Activated CD8-positive, alpha-beta memory T cell treated with anti-CD3 and anti-CD28 coated beads, Interleukin-2, amount 50 U/mL, for 48 hours (primary cell): ENCODE measurements at places on chromosomes 5 and 9.

- no peak for DNase-seq
Observed at GRCh38 chr5:110032376-110032775, 342.6 kb downstream of the MAN2A1 start.

DNA sequence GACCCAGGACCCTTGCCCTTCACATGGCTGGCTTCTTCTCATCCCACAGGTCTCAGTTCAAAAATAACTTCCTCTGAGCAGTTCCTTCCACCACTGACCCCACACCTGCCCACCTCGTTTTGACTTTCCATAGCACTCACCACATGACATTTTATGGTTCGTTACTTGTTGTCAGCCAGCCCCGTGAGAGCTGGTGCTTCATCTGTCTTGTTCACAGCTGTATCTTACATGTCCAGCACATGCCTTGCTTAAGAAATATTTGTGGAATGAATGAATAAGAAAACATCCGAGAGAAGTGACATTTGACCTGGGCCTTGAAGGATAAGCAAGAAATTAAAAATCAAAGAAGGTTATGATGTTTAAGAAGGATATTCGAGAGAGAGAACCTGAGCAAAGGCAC, 193.9 kb downstream of the RFK start:
- no peak for DNase-seq

GRCh38 chr9:136339958-136340310, 12.6 kb downstream of the GPSM1 start:
- DNase-seq = no peak

- no peak for DNase-seq
Observed at GRCh38 chr5:21070858-21071257, 1082.9 kb upstream of the CDH18 start.

- no peak for DNase-seq
Observed at GRCh38 chr5:96259151-96259772, 173.8 kb downstream of the PCSK1 start.

DNA sequence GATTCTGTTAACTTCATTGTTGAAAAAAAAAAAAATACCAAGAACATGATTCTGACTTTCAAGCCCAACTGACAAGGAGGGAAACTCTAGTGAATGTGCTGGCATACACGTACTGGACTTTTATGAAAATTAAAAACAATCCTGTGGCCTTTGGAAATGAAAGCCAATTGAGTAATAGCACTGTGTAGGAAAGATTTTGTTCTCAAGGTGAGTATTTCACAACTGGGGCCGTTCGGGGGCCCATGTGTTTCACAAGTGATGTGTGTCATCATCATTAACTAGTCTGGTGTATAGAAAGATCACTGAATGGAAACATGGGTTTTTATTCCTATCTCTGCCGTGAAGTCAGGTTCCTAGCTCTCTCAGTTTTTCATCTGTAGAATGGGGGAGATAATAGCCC, 605.0 kb upstream of the CLINT1 start:
- DNase-seq = no peak

DNA sequence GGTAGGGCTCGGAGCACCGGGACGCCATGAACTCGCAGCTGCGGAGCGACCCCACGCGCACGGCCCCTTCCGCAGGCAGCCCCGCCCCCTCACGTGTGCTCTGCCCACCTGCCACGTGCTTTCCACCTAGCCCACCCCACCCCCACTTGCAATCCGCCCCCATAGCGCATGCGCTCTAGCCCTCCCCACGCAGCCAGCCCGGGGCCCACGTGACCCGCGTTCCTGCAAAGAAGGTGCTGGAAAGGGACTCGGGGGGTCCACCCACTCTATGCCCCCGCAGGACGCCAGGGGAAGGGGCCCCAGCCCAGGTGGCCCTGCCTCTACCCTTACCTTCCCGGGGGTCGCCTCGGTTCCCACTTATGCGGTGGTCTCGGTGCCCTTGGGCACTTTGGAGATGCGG, at the start of gene SOHLH1:
Gene SOHLH1, minus strand, starts transcription at position 42 of the 400 bp plus-strand sequence. Its CDS starts 14 bp downstream, at position 28.
- no peak for DNase-seq

GRCh38 chr5:175124251-175124813, 319.6 kb downstream of the DRD1 start:
- no peak for DNase-seq

DNA sequence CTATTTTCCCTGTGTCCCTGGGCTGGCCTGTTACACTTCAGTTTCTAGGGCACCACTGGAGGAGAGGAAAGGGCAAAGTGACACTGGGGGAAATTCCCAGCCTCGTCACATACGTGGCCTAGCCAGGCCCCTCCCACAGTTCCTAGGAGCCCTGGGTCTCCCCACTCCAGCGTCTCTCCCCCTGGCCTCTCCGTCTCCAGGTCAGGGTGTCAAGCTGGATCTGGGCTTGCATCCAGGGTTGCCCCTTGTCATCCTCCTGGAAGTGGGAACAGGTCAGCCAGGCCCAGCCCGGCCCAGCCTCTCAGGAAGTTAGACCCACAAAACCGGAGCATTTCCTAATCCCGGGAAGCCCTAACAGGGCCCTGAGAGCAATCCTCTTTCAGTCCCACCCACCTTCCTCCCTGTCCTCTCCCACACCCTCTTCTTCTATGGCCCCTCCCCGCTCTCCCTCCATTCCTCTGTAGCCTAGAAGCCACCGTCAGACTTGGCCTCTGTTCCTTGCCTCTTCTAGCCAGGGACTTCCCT, 4.7 kb upstream of the TNIP1 start:
- no peak for DNase-seq

- no peak for DNase-seq
Observed at GRCh38 chr5:35679357-35679756, 61.7 kb downstream of the SPEF2 start.

- no peak for DNase-seq
Observed at GRCh38 chr5:147040856-147041255, 162.3 kb upstream of the PPP2R2B start.

- DNase-seq = no peak
Observed at GRCh38 chr9:98924946-98925820, 18.5 kb upstream of the COL15A1 start.

DNA sequence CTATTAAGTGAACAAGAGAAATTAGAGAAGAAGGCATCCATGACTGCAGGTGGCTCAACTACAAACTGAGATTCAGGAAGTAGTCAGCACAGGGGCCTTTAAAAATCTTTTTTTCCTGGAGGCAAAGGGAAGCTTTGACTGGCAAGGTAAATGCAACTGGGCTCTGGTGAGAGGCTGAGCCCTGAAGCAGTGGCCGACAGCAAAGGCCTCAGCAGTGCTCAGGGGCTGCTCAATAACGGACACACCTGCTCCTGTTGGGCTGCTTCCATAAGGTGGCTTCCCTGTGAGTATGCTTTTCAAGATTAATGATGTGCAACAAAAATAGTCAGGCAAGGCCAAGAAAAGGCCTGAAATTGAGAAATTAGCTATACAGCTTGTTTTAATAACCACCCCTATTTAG, 134.2 kb upstream of the RGMB start:
- no peak for DNase-seq

DNA sequence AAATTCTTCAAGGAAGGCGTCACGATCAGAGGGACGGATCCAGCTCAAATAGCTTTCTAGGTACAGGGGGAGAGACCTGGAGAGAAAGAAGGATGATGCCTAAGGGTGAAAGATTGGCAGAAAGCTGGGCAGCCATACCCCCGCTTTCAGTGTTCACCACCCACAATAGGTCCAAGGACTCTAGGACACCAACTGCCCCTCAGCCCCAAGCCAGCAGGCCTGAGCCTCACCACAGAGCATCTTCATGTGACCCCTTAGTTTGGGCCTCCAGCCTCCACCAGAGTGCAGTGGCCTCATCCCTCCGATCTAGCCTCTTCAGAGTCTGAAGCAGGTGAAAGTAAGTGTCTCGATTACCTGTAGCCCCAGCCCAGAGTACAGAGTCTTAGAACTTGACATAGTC, 1.7 kb upstream of the VCP start:
- DNase-seq = no peak

- DNase-seq = peak; percentile 89
Observed at GRCh38 chr9:97398999-97399758, 12.7 kb upstream of the TDRD7 start.

- no peak for DNase-seq
Observed at GRCh38 chr9:8477450-8477849, 677.9 kb upstream of the DMAC1 start.

DNA sequence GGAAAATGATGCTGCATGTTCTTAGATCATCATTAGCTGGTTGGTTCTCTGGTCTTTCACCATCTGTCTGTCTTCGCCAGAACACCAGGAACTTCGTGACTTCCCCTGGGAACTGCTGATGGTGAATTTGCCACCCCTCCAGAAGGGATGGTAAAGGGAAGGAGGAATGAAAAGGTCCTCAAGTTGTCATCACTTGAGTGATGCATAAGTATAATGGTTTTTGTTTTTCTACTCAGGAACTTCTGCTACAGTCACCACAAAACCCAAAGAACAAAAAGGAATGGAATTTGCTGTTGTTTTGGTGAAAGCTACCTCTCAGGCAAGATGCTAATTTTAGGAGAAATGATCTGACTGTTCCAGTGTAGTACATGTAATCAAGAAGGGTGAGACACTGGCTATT, 328.4 kb downstream of the ARHGEF28 start:
- DNase-seq = no peak

- no peak for DNase-seq
Observed at GRCh38 chr9:7315746-7316145, 483.8 kb downstream of the DMAC1 start.

DNA sequence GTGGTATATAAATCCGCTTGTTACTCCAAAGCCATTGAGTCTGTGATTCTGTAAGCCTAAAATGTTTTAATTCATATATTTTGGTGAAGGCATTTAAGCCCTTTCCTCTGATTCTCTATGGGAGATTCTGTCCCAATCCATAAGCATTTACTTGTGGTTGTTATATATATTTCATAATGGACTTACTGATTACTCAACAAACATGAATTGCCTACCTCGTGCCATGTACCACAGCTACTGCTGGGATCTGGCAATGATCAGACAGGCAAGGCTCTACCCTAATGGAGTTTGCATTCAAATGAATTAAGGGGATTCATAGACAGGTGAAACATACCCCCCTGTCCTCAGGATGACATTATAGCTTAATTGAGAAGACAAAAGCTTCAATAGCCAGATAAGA, 54.5 kb downstream of the C9orf152 start:
- no peak for DNase-seq

- DNase-seq = no peak
Observed at GRCh38 chr9:18260521-18260920, 213.4 kb upstream of the ADAMTSL1 start.

DNA sequence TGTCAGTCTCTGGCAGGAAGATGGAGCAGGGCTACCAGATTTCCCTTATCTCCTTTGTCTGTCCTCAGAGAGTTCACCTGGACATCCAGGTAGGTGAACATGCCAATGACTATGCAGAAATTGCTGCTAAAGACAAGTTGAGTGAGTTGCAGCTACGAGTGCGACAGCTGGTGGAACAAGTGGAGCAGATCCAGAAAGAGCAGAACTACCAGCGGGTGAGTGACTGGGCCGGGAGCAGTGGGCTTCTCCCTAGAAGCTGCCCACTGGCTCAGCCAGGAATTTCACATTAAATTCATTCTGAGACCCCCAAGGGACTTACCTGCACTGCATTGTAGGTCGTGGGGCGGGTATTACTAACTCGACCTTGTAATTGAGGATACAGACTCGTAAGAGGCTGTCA, 2.1 kb downstream of the TMED9 start:
- DNase-seq = peak; percentile 35

- DNase-seq = no peak
Observed at GRCh38 chr5:69152731-69153130, 14.2 kb upstream of the CCNB1 start.

- DNase-seq = peak; percentile 63
Observed at GRCh38 chr5:123441408-123441807, 18.2 kb upstream of the CEP120 start.

GRCh38 chr5:123518111-123518510, 6.1 kb downstream of the CSNK1G3 start:
- no peak for DNase-seq

- DNase-seq = no peak
Observed at GRCh38 chr9:95635986-95636671, 119.4 kb upstream of the PTCH1 start.

DNA sequence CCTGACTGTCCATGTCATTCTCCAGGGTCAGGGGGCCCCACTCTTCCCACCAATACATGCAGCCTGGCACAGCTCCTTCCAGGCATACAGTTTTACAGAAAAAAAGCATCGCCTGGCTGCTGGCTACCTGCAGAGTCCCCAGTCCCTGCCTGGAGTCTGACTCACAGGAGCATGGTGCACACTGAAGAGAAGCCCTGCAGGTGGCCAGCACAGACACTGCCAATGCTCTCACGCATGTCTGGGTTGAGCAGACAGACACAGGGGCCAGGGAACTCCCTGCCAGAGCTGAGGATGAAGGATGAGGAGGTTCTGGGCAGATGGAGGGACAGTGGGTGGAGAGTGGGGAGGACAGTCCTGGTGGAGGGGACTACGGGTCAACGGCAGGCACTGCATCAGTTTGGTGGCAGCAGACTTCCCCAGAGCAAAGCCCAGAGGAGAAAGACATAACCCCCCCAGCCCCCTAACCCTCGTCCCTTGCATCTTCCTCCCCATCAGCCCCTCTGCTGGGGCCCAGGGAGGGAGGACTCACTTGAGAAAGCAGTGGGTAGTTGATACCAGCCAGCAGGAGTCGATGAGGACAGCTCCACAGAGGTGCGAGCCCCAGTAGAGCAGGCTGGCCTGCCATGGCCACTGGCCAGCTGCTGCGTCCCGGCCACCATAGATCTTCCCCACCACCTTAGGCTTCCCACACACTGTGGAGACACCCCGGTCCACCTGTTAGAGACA, 72.9 kb upstream of the SPTLC1 start:
- DNase-seq = no peak

GRCh38 chr9:68493958-68494577, 46.6 kb downstream of the TMEM252 start:
- DNase-seq = no peak

DNA sequence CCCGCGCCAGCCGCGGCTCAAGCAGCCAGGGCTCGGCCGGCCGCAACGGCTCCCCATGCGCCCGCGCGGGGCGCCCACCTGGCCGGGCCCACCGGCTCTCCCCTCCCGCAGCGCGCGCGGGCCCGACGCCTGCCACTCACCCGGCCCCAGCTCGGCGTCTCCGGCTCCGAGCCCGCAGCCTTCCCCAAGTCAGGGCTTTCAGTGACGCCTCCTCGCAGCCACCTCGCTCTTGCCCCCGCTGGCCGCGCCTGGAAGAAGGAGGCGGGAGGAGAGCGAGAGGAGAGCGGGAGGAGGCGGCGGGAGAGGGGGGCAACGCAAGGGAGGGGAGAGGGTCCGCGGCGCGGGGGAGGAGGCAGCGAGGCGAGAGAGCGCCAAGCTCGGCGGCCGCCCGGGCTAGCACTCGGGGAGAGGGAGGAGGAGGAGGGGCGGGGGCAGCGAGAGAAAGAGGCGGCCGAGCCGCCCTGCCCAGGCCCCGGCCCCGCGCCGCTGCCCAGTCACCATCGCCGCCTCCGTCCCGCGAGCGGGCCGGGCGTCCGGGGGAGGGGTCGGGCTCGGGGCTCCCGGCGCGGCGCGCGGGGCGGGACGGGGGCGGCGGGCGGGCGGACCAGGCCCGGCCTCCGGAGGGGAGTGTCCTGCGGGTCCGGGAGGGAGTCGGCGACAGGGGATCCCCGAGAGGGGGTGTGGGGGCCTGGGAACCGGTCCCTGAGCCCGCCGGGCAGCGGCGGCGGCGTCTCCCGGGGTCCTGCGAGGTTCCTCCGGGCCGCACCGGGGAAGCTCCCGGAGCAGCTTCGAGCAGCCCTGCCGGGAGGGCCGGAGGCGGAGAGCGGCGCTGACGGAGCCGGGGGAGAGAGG, at the start of gene LHFPL2:
Gene LHFPL2, minus strand, starts transcription at position 414 of the 852 bp plus-strand sequence. CDS start 138,559 bp downstream, outside the sequence.
- peak; percentile 67 for DNase-seq
